AG08395 (cell line): ENCODE measurements at places on chromosomes 6 and 20.

DNA sequence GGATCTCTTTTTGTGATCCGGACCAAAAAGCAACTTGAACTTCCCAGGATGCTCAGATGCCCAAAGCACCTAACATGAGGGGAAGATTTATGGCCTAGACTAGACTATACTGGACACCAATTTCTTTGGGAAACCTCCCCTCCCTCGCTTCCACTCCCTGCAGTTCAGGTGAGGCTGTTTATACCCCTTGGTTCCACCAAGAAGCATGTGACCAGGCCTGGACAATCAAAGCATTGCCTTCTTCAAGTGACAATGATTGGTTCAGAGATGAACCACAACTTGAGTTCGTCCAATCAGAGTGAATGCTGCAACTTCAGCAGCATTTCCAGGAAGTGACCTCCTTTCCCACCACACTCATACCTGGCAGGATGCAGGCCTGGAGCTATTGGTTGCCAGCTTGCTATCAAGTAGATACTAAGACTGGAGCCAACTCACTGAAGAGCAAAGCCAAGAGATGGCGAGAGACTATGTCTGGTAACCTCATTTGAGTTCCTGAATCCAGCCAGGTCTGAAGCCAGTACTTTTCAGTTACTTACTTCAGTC lies 45.6 kb upstream of the SLC9A8 start:
- DNase-seq: no peak

DNA sequence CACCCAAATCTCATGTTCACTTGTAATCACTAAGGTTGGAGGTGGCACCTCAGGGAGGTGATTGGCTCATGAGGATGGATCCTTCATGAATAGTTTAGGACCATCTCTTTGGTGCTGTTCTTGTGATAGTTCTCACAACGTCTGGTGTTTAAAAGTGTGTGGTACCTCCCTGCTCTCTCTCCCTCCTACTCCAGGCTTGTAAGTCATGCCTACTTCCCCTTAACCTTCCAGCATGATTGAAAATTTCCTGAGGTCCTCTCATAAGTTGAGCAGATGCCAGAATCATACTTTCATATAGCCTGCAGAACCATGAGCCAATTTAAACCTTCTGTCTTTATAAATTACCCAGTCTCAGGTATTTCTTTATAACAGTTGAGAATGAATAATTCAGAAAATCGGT lies 16.6 kb downstream of the HLA-A start:
- DNase-seq: no peak

DNA sequence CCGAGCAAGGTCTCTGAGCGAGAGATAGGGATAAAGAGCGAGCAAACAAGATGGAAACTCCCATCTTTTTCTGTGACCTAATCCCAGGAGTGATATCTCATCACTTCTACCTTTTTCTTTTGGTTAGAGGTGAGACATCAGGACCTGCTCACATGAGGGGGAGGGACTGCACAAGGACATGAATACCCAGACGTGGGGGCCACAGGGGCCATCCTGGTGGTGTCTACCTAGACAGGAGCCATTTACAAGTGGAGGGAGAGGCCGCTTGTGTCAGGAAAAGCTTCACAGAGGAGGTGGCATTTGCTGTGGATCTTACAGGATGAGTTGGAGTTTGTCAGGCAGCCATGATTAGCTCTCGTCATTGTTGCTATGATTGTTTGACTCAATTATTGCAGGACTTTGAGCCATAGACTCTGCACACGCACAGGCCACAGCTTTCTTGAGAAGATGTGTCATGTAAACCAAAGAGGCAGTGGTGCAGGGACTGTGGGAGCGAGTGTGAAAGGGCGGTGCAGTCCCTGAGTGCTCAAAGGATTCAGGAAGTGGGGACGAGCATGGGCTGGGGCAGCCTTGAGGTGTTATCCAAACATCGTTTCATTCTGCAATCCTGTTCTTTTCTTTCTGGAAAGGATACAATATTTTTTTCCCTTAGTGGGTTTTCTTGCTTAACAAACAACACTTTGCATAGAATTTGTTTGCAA lies 7.7 kb downstream of the NPEPL1 start:
- DNase-seq: no peak

DNA sequence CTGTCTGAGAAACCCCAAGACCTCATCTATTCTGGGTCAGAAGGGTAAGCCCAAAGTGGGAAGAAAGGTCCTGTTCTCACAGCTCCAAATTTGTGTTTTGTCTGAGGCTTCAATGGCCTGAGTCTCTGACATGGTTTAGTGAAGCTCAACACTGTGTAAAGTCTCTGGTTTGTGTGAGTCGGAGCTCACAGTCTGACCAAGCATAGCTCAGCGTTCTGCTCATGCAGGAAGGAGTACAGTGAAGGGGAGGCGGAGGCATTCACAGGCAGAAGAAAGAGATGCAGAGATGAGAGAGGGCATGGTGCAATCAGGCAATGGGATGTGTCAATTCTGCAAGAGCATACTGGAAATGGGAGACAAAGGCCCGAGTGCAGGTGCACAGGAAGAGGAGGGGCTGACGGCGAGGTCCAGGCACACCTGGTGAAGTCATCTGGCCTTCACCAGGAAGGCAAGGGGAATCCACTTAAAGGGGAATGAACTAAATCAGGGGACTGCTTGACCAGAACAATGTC lies 463.0 kb upstream of the AGPAT4 start:
- no peak for DNase-seq
